Stimulated activated CD8-positive, alpha-beta memory T cell treated with anti-CD3 and anti-CD28 coated beads, Interleukin-7, amount 100 ng/mL, for 4 hours (primary cell): ENCODE measurements at places on chromosomes 2 and 18.

DNA sequence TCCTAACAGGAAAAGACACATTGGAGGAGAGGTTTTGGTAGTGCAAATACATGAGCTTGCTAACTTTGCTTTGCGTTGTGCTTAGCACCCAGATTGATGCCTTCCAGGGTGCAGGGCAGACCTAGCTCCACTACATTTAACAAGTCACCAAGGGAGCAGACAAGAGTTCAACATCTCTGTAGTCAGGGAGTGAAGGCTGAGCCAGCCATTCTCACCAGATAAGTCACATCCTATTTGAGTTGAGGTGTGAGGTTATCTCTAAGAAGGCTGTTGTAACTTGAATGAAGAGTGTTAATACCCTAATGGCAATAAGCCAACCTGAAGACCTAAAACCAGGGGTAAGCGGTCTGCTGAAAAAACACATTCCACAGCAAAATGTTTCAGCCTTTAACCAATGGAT lies 69.6 kb upstream of the DSEL start:
- DNase-seq, result no peak

DNA sequence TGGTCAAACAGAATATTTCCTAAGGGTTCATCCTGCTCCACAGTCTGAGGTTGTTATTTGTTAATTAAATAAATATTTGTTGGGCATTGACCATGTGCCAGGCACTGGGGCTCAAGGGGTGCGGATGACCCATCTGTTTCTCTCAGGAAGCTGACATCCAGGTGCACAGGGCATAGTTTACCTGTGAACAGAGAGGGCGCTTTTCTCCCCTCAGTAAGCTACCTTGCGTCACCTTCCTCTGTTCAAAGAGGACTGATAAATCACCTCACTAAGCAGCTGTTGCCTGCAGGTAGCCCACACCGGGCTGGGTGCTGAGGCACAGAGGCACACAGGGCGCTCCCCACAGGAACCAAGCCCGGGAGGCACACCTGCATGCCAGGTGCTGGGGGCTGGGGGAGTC lies 41.6 kb downstream of the SH3RF3 start:
- DNase-seq, result no peak

GRCh38 chr2:12931186-12931844 lies 214.6 kb downstream of the TRIB2 start:
- DNase-seq, result no peak

DNA sequence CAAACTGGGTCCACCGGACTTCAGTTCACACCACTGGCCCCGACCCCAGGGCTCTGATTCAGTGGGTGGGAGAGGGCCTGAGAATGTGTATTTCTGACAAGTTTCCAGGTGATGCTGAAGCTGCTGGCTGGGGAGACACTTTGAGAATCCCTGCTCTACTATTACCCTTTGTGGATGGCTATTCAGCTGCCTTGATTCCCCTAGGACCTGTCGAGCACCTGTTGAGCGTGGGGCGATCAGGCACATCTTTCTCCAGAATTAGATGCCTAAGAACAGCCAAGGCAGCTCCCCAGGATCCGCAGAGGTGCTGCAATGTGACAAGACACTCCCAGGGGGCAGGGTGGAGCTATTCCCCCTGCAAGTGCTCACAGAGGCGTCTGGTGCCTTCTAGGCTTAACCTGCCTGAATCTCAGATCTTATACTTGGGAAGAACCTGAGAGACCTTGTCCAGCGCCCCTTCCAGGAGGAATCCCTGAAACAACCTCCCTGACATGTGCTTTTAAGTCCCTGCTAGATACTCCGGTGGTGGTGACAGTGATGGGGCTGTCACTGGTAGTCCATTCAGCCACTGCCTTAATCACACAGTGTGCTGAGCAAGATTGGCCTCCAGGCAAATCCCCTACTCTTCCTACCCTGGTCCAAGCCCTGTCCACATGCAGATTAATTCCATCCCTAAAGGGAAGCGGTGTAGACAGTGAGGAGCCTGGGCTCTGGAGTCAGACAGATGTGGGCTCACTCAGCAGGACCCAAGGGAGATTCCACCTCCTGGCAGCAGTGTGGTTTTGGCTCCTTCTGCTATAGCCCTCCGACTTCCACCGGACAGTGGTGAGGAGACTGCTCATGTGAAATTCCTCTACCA lies 43.4 kb upstream of the OTOF start:
- no peak for DNase-seq

- DNase-seq, result no peak
Observed at GRCh38 chr2:240822280-240822847, 2.3 kb upstream of the KIF1A start.

DNA sequence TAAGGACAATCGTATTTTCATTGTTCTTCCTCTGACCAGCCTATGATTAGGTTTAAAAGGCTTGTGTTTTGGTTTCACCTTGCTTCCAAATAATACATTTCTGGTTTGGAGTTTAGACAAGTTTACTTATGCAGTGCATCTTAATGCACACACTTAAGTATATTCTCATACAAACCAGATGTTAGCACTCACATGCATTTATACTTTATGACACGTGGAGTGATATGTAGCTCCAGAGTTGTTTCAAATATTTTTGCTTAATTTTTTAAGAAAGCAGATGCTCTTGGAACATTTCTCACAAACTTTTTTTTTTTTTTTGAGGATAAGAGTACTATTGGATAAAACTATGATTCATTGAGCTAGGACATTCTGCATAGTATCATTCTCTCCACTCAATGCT lies 109.9 kb downstream of the PDE1A start:
- no peak for DNase-seq

- DNase-seq, result peak; percentile 6
Observed at GRCh38 chr18:35376393-35376741, 770 bp downstream of the ZNF396 start.

DNA sequence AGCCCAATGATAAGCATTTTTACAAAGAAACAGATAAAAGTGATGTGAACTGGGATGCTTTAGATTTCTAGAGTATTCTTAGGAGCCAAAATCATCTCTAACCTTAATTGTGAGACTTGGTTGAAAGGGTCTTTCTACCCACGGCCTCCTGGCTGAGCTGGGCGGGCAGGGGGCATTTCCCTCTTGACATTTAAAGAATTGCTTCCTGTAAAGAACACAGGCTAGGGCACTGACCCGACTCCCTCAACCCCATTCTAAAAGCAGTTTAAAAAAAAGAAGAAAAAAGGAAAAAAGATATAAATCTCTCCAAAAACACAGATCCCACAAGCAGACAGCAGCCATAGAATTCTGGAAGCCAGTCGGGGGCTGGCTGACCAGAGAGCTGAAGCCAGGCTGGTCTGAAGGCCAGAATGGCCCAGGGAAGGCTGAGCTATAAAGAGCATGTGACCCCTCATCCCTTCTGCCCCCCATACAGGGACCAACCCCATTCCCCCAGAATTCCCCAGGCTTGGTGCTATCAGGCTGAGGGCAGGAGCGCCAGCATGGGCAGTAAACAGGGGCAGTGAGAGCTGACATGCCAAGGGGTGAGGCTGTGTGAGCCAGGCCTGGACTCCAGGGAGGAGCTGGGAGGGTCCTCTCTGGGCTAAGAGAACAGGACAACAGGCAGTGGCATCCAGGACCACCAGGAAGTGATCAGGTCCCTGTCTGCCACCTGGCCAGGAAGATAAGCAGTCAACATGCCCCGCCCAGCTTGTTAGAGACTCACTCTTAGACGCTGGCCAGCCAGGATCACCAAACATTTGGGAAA lies 188.5 kb downstream of the HDAC4 start:
- DNase-seq, result no peak

- DNase-seq, result no peak
Observed at GRCh38 chr2:23584054-23584745, 199.2 kb downstream of the KLHL29 start.

GRCh38 chr2:101310834-101311695 lies 2.6 kb upstream of the RNF149 start:
- no peak for DNase-seq

- DNase-seq, result no peak
Observed at GRCh38 chr2:199279146-199279545, 178.6 kb downstream of the SATB2 start.

DNA sequence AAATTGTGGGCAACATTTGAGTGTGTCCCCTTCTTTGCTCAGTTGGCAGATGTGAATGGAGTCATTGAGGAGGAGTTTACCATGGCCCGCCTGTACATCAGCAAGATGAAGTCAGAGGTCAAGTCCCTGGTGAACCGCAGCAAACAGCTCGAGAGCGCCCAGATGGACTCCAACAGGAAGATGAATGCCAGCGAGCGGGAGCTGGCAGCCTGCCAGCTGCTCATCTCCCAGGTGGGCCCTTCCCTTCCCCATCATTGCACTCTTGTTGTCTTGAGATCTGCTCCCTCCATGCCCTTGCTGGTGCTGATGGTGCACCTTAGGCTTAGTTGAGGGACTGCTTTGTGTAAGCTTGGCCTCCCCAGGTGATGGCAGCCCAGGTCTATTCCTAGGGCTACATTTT lies 47.5 kb upstream of the LYPD6B start:
- DNase-seq, result no peak

DNA sequence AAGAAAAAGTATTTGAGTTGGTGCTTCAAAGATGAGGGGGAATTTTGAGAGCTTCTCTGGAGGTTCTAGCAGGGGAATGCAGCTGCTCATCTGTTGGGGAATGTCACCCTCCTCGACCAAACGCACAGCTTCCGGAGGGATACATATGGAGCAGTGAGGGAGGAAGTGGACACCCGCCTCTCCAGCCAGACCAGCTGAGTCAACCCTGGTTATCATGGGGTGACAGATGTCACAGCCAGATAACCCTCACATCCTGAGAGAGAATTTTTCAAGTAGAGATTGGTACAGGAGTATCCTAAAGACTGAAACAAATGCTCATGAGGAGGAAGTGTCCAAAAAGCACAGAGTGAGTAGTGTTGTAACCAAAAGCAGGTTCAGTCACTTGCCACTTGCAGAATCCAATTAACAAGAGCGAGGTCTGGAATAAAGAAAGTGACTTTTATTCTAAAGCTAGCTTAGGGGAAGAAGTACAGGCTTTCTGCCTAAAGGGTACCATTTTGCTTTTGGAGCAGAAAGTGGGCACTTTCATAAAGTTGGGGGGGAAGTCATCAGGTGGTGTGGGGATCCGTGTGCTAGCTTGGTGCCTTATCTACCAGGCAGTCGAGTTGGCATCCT lies 395.2 kb downstream of the RAD51AP2 start:
- no peak for DNase-seq

- DNase-seq, result no peak
Observed at GRCh38 chr2:7844414-7844965, 837.4 kb upstream of the ID2 start.

- DNase-seq, result no peak
Observed at GRCh38 chr2:54659527-54659926, 63.9 kb upstream of the EML6 start.

GRCh38 chr18:25244924-25245698 lies 106.9 kb downstream of the ZNF521 start:
- DNase-seq, result no peak

DNA sequence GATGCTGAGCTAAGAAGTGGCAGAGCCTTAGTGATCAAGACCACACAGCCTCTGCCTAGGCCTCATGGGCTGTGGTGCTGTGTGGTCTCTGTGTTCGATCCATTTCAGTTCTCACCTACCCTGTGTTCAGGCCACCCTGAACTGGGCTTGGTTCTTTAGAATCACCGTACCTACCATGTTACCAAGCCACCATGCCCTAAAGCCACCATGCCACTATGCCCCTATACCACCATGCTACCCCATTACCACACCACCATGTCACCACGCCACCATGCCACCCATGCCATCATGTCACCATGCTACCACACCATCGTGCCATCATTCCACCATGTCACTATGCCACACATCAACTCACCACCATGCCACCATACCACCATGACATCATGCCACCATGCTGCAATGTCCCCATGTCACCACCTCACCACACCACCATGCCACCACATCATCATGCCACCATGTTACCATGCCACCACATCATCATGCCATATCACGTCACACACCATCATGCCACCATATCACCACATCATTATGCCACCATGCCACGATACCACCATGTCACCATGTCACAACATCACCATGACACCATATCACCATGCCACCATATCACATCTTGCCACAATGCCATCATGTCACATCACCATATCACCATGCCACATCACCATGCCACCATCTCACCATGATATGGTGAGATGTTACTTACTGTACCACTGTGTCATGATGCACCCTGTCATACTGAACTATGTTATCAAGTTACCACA lies 191.0 kb upstream of the ARL4C start:
- no peak for DNase-seq

DNA sequence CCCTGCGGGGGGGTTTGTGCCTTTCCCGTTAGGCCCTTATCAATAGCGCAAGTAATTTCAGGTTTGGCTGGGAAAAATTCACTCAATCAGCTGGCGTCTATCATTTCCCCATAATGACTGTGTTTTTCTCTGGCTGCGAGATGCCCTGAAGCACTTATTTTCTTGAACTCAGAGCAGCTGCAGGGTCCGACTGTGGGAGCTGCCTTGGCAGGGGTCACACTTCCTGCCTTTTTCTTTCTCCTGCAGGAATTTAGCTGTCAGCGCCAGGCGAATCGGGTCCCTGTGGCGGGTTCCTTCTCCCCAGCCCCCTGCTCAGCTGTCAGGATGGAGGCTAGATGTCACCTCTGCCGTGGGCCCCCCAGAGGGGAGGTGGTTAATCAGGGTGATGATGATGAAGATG lies 81.3 kb upstream of the HPCAL1 start:
- no peak for DNase-seq

DNA sequence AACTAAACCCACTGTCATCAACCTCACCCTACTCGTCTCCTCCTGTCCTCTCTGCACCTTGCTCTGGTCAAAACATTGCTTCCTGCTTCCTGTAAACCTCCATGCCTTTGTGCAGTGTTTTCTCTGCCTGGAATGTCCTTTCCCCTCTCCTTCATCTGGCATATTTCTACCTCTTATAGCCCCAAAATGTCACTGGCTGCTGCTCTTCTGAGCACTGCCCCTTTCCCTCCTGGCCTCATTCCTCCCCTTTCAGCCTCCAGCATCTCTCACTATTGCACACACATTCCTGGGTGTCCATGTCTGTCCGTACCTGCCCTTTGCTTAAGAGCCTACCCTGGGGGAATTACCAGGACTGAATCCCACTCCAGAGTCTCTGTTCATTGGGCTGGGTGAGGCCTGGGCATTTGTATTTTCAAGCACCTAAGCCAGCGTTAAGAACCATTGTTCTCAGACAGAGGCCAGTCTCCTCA lies 84.9 kb downstream of the MOGAT1 start:
- DNase-seq, result no peak

DNA sequence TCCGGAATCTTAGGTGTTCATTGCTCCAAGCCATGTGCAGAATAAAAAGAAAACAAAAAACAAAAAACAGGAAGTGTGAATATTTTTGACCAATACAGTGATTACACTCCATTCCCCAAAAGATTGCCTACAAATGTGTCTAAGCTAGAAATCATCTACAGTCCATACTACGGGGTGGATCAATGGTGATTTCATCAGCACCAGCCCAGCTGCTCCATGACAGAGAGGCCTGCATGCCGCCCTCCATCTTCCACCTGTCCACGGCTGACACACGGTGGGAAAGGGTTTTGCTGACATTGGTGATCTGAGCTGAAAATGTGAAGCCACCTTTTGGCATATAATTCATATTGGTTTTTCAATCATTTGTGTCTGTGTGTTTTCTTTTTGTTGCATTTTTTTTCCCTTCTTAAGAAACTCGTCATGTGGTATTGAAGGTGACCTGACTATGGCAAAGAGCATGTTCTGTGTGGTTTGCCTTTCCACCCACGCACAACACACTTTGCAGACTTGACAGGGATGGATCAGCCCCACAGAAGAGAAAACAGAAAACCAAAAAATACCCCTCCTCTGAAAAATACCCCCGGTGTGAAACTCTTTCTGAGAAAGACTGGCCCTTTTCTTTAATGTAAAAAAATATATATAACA lies 533.1 kb downstream of the RNF144A start:
- DNase-seq, result peak; percentile 57

- no peak for DNase-seq
Observed at GRCh38 chr2:96386470-96386869, 50.9 kb downstream of the NCAPH start.
